ENCODE measurements at places on chromosomes 2 and 18.

DNA sequence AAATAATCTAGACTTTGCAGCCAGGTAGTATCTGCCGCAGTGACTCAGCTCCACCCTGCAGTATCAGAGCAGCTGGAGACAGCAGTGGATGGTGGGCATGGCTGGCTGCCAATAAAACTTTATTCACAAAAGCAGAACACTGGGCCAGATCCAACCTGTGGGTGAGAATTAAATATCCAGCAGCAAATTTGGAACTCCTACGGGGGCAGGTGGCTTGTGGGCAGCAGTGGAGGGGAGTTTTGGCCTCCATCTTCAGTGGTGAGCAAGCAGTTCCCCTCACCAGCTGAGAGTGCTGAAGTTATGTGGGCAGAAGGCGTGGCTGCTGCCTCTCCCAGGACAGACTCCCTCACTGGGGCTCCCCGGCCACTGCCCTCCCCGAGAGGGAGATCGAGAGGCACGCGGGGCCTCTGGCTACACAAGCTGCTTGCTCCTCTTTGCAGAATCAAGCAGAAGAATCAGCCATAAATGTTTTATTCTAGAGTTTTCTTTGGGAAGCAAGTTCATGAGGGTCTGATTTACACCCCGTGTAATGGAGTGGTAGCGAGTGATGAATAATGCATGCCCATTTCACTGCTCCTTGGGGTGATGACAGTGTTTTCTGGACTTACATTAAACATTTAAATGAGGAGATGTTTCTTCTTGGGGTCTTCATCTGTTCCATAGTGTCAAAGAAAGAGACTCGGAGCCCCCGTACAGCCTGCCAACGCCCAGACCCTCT, 204.3 kb downstream of the SEPTIN10 start:
- no peak for DNase-seq

DNA sequence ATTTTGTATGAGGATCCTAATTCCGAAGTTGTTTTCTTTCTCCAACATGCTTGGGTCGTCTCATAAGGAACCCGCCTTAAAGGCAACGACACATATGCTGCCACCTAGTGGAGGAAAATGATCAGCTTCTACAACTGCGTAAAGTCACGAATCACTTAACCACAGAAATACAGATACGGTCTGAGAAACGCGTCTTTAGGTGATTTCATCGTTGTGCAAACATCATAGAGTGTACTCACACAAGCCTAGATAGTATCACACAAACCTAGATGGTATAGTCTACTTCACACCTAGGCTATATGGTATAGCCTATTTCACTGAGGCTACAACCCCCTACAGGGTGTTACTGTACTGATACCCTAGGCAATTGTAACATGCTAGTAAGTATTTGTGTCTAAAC, 13.1 kb downstream of the GNLY start:
- peak; percentile 94 for DNase-seq

- peak; percentile 70 for DNase-seq
Measured at GRCh38 chr2:28621172-28622100, 125.6 kb downstream of the PLB1 start.

DNA sequence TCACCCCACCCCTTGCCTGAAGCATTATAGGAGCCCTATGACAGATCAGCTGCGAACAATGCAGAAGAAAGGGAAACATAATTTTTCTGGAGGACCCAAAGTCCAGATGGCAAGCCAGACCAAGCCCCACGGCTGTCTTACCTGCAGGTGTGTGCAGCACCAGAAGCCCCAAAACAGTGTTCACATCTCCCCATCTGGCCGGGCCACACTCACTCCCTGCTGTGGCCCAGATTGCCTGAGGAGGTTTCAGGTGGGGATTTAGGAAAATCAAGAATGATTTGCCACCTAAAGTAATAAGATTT, 11.7 kb upstream of the STK17B start:
- no peak for DNase-seq

GRCh38 chr2:37376421-37377186, 32.2 kb downstream of the QPCT start:
- peak; percentile 50 for DNase-seq

GRCh38 chr2:240926516-240927389, 20.6 kb downstream of the CROCC2 start:
- no peak for DNase-seq

DNA sequence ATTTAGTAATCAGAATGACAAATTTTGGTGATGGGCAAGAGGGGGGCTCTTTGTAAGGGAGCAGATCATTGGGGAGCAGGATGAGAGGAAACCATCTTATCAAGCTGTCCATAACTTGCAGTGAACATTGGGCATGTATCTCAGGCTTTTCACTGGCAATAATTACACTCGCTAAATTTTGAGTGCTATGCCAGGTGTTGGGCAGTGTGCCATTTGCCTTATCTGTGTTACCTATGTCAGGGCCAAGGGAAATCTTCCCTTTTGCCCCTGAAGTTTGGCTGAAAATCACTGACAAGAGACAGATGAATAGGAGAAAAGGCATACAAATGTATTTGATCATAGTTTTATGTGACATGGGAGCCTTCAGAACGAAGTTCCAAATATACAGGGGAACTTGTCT, 39.0 kb downstream of the NOSTRIN start:
- DNase-seq, result no peak

DNA sequence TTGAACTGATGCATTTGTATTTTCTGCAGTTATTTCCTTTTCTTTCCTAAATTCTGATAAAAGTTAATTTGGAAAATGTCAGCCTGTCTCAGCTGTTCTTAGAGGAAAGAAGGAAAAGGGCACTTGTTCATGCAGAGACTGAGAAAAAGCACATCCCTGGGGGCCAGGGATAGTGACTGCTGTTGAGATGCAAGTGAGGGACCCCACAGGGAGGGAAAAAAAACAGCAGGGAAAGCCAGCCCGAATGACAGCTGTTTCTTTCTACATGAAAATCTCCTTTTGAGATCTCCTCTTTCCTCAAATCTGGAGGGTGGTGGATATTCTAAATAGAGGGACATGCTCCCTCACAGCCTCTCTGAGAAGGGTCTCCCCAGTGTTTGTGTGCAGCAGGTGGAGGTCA, 14.0 kb upstream of the MTA3 start:
- DNase-seq, result no peak

- DNase-seq, result peak; percentile 18
Measured at GRCh38 chr2:69833752-69834151, 4.3 kb downstream of the GMCL1 start.

- DNase-seq, result no peak
Measured at GRCh38 chr2:39607538-39608262, 58.0 kb upstream of the TMEM178A start.

DNA sequence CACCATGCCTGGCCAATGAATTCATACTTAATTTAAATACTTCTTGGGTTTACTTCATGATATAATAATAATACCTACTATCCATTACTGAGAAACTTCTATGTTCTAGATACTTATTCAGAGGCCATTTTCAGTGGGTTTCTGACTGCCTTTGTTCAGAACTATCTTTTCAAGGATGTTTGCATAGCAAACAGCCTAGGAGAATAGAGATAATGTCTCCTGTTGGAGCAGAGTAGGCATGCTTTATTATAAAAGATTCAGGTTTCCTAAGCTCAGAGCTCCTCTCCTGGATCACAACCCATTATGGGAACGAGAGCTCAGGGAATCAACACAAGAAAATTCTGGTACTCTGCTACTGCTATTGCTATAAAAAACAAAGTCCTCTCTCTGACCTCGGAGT, 11.1 kb downstream of the FASTKD1 start:
- DNase-seq, result no peak

- DNase-seq, result peak; percentile 12
Measured at GRCh38 chr2:149470046-149470445, 117.5 kb downstream of the MMADHC start.

- DNase-seq, result no peak
Measured at GRCh38 chr2:149466635-149467034, 120.9 kb downstream of the MMADHC start.

DNA sequence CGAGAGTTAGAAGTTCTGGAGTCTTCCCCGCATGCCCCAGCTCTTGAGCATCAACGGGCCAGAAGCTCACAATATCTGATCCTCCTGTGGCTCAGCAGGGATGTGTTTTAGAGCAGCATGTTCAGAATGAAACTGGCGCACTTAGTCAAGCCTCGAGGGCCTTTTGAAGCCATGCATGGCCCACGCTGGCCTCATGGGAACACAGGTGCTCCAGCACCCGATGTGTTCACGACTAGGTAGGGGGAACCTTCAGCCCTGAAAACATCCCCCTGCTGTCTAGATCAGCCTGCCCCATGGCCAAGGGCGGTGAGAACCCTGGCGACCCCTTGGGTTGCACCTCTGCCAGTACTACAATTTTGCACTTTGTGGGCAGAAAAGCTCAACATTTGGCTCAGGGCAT, 32.8 kb downstream of the MSH6 start:
- no peak for DNase-seq

- no peak for DNase-seq
Measured at GRCh38 chr2:48749291-48750127, 6.0 kb downstream of the LHCGR start.

DNA sequence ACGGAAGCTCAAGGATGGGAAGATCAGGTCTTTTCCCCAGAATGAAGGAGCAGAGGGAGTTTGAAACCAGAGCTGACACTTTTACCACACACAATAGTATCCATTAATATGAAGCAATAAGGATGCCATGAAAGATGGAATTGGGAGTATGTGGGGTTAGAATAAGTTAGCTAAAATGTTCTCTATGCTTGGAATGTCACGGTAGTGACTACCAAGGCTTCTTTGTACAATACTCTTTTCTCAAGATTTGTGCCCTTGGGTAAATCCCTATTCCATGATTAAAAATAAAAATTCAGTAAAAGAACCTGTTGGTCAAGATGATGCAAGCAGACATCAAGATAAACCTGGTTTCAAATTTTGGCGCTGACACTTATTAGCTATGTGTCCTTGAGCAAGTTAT, 75.0 kb downstream of the NRXN1 start:
- no peak for DNase-seq

GRCh38 chr2:41847744-41848441, 199.9 kb upstream of the PKDCC start:
- DNase-seq, result no peak

GRCh38 chr18:61502472-61502871, 169.2 kb downstream of the CDH20 start:
- DNase-seq, result peak; percentile 90

GRCh38 chr18:70454704-70455322, 166.0 kb downstream of the SOCS6 start:
- DNase-seq, result peak; percentile 84

DNA sequence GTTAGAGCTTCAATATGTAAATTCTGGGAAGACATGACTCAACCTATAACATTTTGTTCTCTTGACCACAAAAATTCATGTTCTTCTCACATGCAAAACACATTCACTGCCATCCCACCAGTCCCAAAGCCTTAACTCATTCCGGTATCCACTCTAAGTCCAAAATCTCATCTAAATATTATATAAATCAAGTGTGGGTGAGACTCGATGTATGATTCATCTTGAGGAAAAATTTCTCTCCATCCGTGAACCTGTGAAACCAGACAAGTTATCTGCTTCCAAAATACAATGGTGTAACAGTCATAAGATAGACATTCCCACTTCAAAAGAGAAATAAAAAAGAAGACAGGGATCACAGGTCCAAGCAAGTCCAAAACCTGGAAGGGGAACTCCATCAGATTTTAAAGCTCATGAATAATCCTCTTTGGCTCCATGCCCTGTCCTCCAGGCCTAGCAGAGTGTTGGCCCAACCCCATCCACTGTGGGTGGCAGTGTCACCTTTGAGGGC, 101.3 kb downstream of the RAD51AP2 start:
- DNase-seq, result no peak

DNA sequence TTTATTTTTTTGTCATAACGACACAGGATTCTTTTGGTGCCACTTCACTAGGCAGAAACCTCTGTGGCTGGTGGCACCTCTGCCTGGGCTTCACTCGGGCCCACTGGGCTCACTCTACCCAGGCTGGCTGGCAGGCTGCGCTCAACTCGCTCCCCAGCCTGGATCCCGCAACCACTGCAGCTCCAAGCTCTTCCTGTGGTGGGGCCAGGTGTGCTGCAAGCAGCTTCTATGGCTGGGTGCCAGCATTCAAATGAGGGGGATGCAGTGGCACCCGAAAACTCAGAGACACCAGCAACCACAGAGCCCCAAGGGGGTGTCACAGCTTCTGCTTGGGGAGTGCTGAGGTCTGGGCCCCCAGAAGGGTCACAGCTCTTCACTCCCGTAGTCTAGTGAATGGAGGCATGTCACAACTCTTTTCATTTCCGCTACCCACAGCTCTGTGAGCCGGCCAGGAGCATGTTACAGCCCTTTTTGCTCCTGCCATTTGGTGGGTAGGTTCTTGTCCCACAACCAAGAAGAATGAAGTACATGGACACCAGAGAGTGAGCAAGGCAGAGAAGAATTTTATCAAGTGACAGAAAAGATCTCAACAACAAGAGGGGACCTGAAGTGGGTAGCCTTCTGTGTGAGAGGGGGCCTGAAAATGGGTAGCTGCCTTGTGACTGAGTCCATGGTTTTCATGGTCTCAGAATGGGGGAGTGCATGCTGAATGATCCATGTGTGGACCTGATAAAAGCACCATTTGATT, 170.1 kb downstream of the UBR3 start:
- DNase-seq, result no peak

- DNase-seq, result no peak
Measured at GRCh38 chr2:1721706-1722646, 22.3 kb downstream of the PXDN start.

GRCh38 chr2:126877861-126878565, 20.7 kb upstream of the TEX51 start:
- DNase-seq, result no peak

- DNase-seq, result no peak
Measured at GRCh38 chr18:6811816-6812215, 82.3 kb downstream of the ARHGAP28 start.

GRCh38 chr18:57219964-57220363, 73.1 kb downstream of the BOD1L2 start:
- no peak for DNase-seq

GRCh38 chr2:30927465-30928075, 120.3 kb upstream of the CAPN13 start:
- no peak for DNase-seq

- no peak for DNase-seq
Measured at GRCh38 chr18:7879717-7880116, 312.6 kb downstream of the PTPRM start.

DNA sequence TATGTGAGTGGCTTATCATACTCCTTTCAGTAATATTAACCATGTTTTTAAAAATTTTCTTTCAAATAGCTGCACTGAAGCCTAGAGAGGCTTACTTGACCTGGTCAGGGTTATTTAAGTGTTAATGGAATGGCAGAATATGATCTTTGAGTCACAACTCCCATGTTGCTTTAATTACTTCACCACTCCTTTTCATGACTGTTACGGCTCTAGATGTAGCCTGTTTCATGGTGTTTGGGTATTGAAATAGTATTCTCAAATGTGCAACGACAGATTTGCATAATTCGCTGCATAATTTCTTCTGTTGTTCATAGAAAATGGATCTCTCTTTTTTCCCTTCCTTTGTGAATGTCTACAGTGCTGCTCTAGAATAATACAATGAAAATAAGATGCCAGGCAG, 51.6 kb upstream of the PLA2R1 start:
- no peak for DNase-seq

GRCh38 chr18:75207310-75208154, 1.4 kb downstream of the PTGR3 start:
- DNase-seq, result peak; percentile 51

DNA sequence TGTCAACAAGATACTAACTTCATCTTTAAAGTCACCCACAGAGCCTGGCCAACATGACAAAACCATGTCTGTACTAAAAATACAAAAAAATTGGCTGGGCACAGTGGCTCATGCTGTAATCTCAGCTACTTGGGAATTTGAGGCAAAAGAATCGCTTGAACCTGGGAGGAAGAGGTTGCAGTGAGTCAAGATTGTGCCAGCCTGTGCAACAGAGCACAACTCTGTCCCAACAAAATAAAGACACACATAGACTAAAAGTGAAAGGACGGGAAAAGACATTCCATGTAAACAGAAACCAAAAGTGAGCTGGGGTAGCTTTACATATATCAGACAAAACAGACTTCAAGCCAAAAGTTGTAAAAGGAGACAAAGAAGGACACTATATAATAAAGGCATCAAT, 34.8 kb downstream of the USP34 start:
- no peak for DNase-seq

Data from NCI-H510A treated with DMSO at 0.1 percent for 48 hours (cell line).